ENCODE measurements at places on chromosomes 6 and 20.
A peak's percentile ranks its signal among the peaks of the same experiment; 100 is the strongest.

- DNase-seq, result no peak
These were observed 66.1 kb upstream of the CTNNBL1 start for GRCh38 chr20:37627767-37628130.

- no peak for DNase-seq
These were observed 229.1 kb upstream of the FLRT3 start for GRCh38 chr20:14566505-14566904.

GRCh38 chr20:55597526-55597925, 407.8 kb downstream of the CBLN4 start:
- no peak for DNase-seq

DNA sequence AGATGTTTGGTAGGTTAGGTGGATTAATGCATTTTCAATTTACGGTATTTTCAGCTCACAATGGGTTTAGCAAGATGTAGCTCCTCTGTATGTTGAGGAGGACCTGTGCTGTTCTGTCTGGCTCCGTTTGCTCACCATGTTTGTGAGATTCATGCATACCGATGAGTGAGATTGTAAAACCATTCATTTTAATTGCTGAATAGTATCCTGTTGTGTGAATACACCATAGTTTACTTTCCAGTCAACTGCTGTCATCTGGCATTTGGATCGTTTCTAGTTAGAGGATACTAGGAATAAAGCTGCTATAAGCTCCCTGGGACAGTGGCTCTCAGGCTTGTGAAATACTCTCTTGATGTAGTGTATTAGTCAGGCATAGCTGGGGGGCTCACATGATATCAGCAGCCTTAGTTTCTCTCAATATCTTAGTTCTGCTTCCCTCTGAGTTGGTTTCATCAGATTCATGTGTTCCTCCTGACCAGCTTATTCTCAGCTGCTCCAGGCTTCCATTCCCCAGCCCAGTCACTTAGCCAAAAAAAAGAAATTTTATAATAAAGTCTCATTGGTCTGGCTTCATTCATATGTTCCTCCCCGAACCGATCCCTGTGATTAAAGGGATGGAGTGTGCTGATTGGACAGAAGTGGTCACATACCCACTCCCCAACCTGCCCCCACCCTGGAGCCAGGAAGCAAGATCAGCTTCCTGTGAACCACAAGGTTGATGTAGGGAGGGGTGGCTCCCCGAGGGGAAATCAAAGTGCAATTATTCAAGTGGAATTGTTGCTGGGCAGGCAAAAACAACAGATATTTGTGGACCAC, 10.9 kb upstream of the B4GALT5 start:
- DNase-seq, result peak; percentile 18

DNA sequence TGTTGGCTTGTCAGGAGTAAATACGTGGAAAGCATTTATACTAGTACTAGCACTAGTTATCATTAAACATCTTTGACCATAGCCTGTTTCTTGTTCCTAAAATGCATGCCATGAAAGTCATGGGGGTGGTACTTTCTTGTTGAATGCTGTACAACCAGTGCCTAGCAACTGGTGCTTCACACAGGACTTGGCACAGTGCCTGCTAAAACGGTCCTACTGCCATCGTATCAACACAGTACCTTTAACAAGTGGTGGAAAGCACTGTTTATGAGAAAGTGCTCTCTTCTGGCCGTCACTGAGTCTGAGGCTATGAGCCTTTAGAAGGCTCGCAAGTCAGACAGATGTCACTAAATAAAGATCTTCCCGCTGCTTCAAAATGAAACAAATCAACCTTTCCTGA, 21.6 kb downstream of the ZNFX1 start:
- DNase-seq, result no peak

DNA sequence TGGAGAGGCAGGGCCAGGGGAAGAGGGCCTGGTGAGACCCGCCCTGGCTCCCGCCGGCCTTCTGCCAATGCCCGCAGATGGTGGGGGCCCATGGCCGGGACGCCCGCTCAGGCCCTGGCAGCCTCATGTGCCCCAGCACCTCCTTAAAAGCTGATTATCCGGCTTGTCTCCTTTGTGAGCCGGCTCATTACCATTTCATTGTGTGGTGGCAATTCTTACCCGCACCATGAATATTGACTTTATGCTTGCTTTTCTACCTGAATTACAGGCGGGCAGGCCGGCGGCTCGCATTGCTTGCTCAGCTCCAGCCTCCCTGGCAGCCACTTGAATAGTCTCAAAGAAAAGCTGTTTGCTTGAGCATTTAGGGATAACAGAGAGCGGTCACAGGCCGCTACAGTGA, 120.0 kb upstream of the JAG1 start:
- DNase-seq, result no peak

- DNase-seq, result peak; percentile 85
These were observed at the start of gene DIDO1 for GRCh38 chr20:62926229-62927127. Gene DIDO1, minus strand, starts transcription at chr20:62926505.

DNA sequence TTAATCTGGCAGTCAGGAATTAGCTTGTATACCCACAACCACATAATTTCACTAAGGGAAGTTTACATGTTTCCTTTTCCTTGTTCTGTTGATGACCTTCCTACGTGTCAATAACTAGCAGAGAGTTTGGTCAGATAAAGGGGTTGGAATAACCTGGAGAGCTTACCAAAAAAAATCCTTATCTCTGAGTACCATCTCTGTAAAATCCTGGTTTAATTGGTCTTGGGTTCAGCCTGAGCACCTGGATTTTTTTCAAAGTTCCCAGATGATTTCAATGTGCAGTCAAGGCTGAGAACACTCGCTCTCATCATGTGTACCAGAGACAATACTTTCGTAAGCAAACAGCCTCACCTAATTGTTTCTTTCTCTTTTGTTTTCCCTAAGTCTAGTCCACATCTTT, 483.8 kb upstream of the FLRT3 start:
- DNase-seq, result no peak

- DNase-seq, result no peak
These were observed 126.5 kb upstream of the QKI start for GRCh38 chr6:163288066-163288465.

DNA sequence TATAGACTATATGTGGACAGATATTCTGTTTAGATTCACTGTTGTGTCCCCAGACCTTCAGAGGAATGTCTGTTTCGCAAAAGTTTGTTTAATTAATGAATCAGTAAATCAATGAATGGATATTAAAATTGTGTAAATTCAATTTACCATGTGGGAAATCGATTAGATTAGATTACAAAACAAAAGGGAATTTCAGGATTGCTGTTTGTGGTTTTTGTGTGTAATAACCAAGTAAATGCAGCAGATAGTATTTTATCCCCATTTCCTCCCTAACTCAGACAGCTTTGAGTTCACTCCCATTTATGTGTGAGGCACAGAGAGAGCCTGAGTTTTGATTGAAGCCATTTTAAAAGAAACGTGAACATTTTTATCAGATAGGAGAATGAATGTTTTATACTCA, 214.8 kb downstream of the ADGB start:
- no peak for DNase-seq

GRCh38 chr20:44217342-44218092, 6.9 kb upstream of the OSER1 start:
- peak; percentile 75 for DNase-seq

- peak; percentile 76 for DNase-seq
These were observed 49.0 kb upstream of the RNF24 start for GRCh38 chr20:4064144-4064909.

- DNase-seq, result no peak
These were observed 212.2 kb downstream of the CDC5L start for GRCh38 chr6:44599672-44600071.

- peak; percentile 15 for DNase-seq
These were observed 13.1 kb downstream of the LIN28B start for GRCh38 chr6:104969785-104970581.

DNA sequence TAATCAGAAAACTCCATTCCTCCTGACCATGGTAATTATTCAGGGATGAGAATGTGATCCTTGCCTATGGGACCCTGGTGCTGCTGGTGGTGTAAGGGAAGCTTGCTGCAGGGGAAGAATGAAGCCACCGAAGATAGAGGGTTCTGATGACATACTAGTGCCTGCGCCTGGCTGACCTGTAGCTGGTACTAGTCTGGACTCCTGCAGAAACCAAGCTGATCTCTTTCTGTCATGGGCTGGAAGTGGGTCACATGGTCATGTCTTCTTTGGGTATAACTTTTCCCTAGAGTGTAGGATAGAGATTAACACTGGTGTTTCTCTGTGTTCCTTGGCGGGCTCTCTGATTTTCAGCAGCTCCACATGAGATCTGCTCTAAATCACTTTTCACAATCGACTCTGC, 8.6 kb upstream of the SLC4A11 start:
- no peak for DNase-seq

DNA sequence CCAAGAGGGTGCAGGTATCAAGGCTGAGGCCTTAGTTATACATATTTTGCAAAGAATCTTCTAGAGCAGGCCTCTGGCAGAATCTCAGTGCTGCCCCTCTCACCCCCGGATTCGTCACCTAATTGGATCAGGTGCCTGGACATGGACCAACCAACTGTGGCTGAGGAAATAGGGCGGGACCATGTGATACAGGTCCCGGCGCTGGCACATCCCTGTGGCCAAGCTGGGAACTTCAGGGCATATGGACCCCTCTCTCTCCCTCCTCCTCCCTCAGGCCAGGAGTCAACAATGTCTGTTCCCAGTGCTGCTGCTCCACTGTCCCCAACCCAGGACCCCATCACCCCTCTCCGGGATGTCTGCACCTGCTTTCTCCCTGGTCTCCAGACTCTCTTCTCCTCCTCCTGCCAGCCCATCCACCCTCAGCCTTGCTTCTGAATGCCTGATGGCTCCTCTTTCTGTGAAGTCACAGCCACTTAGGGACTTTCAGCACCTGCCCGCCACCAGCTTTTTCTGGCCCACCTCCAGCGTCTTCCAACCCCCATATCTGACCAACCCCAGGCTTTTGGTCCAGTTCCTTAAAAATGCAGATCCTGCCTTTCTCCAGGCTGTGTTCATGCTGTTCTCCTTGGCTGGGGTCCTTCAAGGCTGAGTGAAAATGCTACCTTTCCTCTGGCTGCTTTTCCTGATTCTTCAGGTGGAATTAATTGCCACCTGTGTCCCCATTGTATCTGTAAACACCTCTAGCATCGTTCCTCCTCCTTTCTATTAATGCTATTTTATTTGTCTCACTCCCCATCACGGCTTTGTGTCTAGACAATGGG, 19.0 kb upstream of the MLN start:
- DNase-seq, result no peak

- peak; percentile 50 for DNase-seq
These were observed 17.1 kb upstream of the CALHM6 start for GRCh38 chr6:116444092-116444491.

- DNase-seq, result no peak
These were observed 94.9 kb downstream of the OGFRL1 start for GRCh38 chr6:71383476-71383875.

- no peak for DNase-seq
These were observed 183.1 kb downstream of the HS3ST5 start for GRCh38 chr6:114159727-114160126.

DNA sequence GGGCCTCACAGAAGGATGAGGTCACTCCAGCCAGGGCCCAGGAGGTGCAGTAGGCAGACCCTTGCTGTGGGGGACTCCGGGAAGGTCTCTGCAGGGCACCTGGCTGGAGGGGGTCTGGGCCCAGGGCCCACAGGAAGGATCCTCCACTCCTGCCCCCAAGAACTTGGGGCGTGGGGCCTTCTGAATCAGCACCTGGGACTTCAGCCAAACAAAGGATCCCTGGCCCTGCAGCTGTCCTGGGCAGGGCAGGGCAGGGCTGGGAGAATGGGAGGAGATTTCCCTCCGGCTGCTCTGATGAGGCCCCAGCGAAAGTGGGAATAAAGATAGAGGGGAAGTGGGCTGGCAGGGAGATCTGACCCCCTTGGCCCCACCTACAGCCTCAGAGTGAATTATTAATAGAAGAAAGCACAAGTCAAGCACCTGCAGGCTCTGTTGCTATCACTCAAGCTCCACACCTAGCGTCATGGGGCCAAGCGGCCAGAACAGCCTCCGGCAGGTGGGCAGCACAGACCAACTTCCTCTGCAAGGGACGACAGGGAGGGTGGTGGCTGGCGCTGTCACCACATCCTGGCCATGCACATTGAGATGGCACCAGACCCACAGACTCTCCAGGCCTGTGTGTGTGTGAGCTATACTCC, 61.6 kb upstream of the MRPS10 start:
- peak; percentile 15 for DNase-seq

GRCh38 chr20:5078399-5078958, 41.3 kb downstream of the PCNA start:
- DNase-seq, result peak; percentile 87

GRCh38 chr6:139181236-139181635, 46.4 kb downstream of the HECA start:
- no peak for DNase-seq

DNA sequence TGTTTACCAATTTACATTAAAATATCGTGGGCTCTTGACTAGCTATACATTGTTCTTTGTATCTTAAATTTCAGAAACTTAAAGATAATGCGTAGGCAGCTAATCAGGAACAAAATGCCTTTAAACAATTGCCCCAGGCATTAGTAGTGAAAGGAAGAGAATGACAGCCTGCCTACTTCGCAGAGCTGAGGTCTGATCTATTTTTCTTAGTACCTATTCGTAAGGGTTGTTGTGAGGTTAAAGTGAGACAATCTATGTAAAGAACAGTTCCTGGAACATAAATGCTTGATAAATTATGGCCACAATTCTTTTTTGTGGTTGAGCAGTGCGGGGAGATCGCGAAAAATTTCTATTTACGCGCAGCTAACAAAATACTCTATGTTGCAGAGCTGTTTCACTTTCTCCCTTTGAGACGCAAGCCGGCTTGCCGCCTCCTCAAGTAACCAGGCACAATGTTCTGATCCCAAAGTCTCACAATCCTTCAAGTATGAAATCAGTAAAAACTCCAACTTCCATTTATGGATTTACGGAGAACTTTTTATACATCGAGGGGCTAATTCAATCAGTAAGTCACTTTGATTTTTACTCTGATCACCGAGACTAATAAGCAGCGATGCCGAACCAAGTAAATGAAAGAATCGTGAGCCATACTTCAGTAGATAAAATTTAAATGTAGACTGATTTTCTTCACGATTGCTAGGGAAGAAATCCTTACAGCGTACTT, 878 bp upstream of the PNRC1 start:
- peak; percentile 80 for DNase-seq

DNA sequence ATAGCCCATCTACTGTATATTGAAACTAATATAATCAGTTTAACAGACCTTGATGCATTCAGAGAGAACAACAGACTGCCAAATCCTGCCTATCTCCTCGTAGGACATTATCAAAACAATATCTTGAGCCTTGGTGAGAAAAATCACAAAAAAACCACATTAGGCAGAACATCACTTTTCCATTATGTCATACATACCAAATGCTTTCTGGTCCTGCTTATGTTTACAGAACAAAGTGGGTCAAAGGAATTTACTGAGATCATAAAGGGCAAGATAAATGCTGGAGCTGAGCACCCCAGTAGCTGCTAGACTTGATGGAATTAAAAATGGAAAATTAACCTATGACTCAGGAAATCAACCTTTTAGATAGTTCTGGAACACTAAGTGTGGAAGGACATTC, 195.3 kb upstream of the KCNK16 start:
- no peak for DNase-seq
